Common myeloid progenitor, CD34-positive (primary cell): ENCODE measurements at places on chromosomes 2 and 18.
A peak's percentile ranks its signal among the peaks of the same experiment; 100 is the strongest.

DNA sequence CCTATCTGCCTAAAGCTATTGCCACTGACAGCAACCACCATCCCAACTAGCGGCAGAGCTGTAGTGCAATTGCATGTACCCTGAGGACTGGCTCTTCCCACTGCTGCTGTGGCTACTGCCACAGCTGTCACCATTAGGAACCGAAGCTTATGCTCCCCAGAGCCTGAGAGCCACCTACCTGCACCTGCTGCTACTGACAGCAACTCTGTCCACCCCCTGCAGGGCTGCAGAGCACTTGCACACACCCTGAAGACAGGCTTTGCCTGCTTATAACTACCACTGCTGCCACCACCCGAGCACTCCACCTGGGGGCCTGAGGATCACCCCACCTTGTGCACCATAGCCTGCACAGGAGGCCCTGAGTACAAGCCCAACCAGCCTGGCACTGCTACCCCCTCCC is 217.6 kb upstream of the FOSL2 start:
- DNase-seq: no peak

GRCh38 chr2:15941871-15942710 is 1.7 kb downstream of the MYCN start:
- DNase-seq: no peak

DNA sequence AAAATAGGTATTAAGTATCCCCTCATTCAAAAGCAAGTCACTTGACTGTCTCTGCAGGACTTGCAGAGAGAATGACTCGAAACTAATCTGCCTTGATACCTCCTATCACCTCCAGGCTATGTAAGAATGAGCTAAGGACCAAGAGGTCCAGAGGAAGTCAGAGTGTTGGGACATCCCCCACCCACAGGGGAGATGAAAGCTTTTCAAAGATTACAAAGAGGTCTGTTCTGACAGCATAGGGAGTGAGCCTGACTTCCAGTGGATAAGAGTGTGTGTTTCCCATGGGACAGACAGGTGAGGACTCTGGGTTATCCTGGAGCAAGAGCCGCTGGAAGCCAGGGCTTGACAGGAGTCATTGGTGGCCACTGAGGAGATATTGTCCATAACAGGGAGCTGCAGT is 85.0 kb upstream of the TACR1 start:
- no peak for DNase-seq

DNA sequence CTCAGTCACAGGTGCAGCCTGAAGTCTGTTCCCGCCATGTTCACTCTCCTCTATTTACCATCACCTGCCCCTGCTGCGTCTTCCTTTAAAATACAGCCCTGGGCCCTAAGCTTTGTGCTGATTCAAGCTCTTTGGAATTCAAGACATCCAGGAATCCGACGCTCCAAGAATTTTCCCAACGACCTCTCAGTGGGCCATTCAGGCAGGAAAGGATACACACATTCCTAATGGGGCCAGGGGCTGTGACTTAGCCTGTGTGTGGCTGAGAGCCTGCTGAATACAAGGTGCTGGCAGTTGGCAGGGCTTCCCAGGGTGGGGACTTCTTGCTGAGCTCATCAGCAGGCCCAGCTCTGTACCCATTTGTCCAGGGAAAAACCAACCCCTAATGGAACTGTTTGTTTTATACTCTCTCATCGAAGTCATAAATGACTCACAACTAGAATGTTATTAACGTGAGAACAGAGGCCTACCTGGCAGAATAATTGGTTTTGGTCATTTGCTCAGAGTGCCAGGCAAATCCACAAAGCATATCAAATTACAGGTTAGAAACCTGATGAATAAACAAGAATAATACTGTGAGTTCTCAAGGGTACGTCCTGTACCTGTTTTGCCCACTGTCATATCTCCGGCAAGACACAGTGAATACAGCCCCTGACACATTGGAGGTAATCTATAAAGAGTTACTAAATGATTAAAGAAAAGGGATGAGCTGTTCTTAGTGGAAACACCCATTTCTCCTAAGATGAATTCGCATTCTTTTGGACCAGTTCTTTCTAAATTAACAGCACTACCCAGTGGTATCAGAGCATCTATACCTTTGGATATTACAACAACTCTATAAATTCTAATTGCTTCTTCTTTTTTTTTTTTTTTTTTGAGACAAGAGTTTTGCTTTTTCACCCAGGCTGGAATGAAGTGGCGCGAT is 12.6 kb upstream of the KCMF1 start:
- DNase-seq: no peak

- no peak for DNase-seq
Measured at GRCh38 chr18:11817229-11817628, 34.0 kb upstream of the CHMP1B start.

DNA sequence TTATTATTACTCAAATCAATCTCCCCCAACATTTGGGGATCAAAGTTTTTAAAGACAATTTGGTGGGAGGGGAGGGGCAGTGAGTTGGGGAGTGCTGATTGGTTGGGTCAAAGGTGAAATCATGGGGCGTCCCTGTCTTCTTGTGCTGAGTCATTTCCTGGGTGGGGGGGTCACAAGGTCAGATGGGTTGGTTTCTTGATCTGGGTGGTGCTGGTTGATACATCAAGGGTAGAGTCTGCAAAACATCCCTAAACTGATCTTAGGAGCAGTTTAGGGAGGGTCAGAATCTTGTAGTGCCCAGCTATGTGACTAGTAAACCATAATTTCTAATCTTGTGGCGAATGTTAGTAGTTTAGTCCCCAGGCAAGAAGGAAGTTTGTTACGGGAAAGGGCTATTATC is 67.4 kb downstream of the MOGAT1 start:
- DNase-seq: no peak

DNA sequence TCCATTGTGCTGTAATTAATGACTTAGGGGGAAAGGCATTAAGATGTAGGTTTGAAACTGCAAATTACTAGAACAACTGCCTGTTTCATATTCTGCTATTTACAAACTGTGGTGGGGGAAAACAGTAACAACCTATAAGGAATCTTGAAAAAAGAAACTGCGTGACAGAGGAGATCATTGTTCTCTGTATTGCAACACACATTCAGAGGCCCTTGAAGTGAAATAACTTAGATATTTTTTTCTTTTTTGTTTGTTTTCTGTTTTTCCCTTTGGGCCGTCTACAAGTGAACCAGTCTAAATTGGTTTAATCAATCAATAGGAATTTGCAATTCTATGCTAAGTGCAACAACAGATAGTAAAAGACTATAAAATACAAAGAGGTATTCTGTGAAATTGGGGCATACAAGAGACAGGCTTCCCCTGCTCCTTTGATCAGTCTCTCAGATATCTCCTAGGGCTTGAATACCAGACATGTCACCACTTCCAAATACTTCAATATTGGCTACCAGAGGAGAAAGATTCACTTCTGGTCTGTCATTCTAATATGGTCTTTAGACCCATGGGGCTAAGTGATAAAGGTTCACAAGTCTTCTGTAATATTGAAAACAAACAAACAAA is 2055.1 kb upstream of the CELF4 start:
- DNase-seq: no peak

DNA sequence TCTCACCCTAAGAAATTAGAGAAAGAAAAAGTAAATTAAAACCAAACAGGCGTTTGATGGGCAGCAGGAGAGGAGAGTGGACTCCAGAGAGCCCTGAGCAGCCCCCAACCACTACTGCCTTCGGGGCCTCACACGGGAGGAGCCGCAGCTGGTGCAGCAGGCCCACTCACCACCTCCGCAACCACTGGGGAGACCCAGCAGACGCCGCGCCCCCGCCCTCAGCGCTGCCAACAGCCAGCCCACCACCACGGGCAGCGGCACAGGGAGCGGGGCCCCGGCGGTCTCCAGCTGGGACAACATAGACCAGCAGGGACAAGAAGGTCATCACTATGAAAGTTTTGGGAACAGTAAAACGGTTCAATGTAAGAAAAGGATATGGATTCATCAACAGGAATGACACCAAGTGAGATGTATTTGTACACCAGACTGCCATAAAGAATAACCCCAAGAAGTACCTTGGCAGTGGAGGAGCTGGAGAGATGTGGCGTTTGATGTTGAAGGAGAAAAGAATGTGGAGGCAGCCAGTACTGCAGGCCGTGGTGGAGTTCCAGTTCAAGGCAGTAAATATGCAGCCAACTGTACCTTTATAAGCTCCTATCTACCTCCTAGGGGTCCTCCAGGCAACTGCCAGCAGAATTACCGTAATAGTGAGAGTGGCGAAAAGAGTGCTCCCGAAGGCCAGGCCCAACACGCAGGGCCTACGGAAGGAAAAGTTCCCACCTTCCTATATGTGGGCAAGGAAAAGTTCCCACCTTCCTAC is 76.5 kb downstream of the OLA1 start:
- DNase-seq: no peak

DNA sequence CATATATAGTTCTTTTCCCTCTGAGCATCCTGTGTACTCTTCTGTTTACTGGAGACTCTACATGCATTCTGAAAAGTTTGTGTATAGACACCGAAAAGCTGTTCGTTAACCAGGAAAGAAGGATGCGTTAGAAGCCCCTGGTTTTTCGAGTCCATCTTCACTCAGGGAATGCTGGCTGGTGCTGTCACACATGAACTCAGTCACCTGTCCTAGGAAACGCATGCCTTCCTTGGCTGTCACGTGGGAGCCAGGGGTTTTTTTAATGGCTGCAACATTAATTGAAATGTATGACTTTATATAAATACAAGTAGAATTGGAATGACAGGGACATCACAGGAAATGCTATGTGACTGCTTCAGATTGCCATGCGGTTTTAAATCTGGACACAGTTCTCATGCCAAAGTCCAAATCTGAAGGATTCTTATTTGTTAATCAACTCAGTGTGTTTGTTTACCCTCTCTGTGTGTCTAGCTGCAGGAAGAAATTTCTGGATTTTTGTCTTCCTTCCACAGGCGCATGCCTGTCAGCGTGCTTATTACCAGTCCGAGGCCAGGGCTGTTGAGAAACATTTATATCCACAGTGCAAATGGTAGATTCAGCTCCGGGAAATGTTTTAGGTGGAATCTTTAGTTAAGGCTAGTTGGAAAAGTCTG is 2.6 kb downstream of the RAMP1 start:
- DNase-seq: no peak

DNA sequence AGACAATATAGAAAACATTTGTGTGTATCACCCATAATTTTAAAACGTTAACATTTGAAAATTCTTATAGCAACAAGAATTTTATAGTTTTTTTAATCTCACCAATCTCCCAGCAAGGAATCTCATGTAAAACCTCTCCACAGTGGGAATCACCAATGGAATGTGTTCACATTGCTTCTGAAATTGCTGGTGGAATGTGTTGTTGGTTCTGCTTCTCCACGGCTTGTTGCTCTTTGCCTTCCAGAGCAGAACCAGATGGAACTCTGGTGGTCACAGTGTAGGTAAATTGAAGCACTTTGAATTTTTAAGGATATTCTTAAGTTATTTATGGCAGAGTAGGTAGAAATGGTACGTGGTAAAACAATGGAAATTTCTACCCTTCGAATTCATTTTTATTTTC is 35.1 kb downstream of the DCAF17 start:
- no peak for DNase-seq

- no peak for DNase-seq
Measured at GRCh38 chr18:36728345-36728744, 100.5 kb downstream of the TPGS2 start.

DNA sequence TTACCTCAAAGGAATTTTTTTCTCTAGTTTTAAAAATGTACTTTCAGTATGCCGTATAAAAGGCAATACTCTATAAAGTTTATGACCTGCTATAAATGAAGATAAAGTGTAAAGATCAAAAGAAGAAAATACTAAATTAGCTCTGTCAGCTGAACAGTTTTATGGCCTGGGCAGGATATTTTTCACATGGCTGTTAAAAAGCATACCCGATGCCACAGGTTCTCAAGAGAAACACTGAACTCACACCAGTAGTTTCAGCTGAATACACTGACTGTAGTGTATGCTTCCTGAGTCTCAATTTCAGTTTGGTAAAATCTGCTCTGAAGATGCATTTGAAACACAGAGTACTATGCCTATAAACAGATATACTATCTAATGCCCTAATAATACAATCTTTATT is 126.0 kb downstream of the PIGN start:
- no peak for DNase-seq

GRCh38 chr2:18345848-18346247 is 214.6 kb downstream of the RDH14 start:
- no peak for DNase-seq

- DNase-seq: no peak
Measured at GRCh38 chr2:85778646-85779379, 25.0 kb downstream of the ATOH8 start.

GRCh38 chr18:72541871-72542332 is 2.2 kb downstream of the CBLN2 start:
- DNase-seq: peak; percentile 56

DNA sequence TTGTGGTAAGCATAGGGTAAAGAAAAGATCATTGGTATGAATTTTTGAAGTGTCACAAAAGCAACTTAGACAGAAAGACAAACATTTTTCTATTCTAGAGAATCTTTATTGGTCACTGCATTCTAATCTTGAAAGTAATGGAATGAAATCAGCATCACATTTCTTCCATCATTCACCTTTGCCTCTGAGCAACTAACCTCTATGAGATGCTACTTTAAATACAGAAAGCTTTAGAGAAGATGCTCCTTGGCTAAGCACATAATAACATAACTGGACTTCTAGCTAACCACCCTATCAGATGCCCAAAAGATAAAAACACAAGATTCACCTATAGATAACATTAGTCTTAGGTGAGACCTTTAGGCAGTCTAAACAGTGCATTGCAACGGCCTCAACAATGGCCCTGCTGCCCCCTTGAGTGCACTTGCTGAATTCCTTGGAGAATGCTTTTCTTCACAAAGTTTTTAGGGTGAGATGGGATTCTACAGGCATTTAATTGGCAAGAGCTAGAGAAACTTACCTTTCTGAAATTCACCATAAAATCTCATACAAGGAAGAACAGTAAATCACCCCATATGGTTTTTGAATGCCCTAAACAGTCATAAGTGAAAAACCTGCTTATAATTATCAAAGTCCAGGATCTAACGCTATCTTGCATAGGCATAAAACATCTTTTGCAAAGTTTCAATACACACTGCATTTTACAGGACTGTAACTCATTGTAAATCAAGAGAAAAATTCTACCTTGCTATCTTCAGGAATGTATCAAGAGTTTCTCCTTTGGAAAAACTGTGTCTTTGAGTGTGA is 791.3 kb upstream of the CHAC2 start:
- DNase-seq: peak; percentile 31

DNA sequence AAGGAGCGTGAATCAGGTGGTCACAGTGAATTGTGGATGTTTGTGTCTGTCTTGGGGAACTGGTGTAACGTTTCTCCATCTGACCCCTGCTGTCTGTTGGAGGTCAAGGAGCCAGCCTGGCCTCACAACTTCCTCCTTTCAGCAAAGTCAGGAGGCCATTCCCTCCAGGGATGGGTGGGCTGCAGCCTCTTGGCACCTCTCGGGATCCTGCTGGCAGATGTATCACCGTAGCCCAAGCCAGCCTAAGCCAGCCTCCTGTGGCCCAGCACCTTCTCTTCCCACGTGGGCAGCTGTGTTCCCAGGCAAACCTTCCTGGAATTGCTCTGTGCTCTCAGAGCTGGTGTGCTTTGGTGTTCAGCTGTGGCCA is 30.5 kb downstream of the HPCAL1 start:
- DNase-seq: no peak

GRCh38 chr18:56052202-56052601 is 464.2 kb upstream of the TCF4 start:
- no peak for DNase-seq

- no peak for DNase-seq
Measured at GRCh38 chr2:218822622-218823021, 9.0 kb downstream of the PRKAG3 start.
